ENCODE measurements at places on chromosomes 4 and X. TPM values are rescaled to one million over a fixed set of nuclear protein-coding genes. Genes with fewer than 3 reads are reported as not detected.

DNA sequence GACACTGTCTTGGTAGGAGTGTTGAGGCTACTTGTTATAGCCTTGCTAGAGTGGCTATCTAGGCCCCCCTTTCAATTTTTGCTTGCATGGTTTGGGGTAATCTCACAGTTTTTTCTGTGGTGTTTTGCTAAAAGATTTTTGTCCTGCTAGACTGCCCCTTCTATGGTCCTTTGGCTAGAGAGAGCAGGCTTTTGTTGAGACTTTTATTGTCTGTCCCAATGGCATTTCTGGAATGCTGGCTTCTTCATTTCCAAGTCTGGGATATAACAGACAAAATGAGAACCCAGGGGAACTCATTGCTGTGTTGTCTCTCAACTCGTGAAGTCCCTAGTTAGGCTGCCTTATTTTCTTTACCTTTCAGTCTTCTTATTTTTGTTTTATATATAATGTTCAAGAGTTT, 160.2 kb upstream of the ZC4H2 start:
- H3K36me3 ChIP-seq = no peaks in the 10 kb centered on the region
- no peaks in the 10 kb centered on the region for H3K4me1 ChIP-seq
- no peak overlapping the region for H3K4me3 ChIP-seq
- H3K27ac ChIP-seq = no peak overlapping the region

GRCh38 chr4:135966936-135967335, 1565.4 kb downstream of the PCDH18 start:
- H3K4me3 ChIP-seq = no peak overlapping the region
- no peaks in the 10 kb centered on the region for H3K27me3 ChIP-seq
- H3K4me1 ChIP-seq = no peaks in the 10 kb centered on the region
- H3K36me3 ChIP-seq = no peaks in the 10 kb centered on the region

Gene NWD2
- not detected for total RNA-seq

- H3K27me3 ChIP-seq = no peaks in the 10 kb centered on the region
- no peaks in the 10 kb centered on the region for H3K4me1 ChIP-seq
- H3K36me3 ChIP-seq = no peaks in the 10 kb centered on the region
- H3K4me3 ChIP-seq = no peak overlapping the region
- peak; percentile 16 for DNase-seq
- no peak overlapping the region for H3K27ac ChIP-seq
These were observed 24.6 kb downstream of the SPANXD start for GRCh38 chrX:141673946-141674345.

DNA sequence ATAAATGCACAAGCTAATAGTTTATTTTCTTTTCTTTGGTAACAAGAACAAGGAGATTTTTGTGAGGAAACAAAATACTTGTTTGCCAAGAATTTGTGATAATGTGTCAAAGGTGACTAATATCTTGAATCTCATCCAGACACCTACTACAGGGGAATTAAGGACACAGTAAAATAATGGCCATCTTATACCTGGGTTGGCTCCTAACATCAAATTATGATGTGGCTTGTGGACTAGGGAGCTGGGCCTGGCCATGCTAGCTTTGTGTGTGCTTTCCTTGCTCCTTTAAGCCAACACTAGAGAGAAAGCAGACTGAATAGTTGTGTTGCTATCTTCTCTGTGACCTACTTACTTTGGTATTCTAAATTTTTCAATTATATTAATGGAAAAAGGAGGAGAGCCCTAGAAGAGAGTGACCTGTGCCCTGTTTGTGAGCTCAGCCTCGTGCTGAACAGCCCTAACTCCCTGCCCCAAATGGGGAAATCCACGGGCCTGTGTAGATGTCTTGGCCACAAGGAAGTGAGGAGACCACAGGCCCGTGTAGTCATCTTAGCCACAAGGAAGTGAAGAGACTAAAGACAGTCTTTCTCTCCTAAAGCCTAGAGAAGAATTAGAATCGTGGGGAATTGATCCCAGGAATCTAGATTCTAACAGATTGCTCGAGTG, 23.3 kb downstream of the ARHGAP24 start:
- peaks cover 16% of the 10 kb centered on the region for H3K4me1 ChIP-seq
- DNase-seq = no peak
- no peak overlapping the region for H3K27ac ChIP-seq

DNA sequence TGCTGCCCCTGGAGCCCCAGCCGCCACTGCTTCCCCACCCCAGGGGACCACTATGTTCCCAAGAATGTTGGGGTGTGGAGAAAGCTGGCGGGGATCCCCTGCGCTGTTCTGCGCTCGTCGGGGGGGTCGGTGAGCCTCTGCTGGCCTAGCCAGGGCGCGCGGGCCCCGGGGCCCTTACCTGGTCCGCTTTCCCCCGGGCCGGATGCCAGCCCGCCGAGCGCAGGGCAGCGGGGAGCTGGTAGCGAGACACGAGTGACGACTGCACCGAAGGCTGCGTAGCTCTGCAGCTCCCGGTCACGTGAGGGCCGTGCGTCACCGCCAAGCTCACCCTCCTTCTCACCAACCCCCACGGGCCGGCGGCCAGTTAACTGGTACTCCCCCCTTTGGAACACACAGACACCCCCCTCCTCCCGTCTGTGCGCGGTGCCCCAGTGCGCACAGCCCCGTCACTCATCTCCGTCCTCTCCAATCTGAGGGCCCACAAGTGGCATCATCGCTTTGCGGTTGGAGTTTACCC, at the start of gene BEX1:
BEX1 (minus strand) TSS at position 254 of the 517 bp plus-strand sequence. CDS start 897 bp downstream, outside the sequence.
- H3K36me3 ChIP-seq = no peaks in the 10 kb centered on the region
- no peak within 1 kb of the TSS for H3K4me3 ChIP-seq
- H3K27me3 ChIP-seq = no peaks in the 10 kb centered on the region
- no peak for DNase-seq

DNA sequence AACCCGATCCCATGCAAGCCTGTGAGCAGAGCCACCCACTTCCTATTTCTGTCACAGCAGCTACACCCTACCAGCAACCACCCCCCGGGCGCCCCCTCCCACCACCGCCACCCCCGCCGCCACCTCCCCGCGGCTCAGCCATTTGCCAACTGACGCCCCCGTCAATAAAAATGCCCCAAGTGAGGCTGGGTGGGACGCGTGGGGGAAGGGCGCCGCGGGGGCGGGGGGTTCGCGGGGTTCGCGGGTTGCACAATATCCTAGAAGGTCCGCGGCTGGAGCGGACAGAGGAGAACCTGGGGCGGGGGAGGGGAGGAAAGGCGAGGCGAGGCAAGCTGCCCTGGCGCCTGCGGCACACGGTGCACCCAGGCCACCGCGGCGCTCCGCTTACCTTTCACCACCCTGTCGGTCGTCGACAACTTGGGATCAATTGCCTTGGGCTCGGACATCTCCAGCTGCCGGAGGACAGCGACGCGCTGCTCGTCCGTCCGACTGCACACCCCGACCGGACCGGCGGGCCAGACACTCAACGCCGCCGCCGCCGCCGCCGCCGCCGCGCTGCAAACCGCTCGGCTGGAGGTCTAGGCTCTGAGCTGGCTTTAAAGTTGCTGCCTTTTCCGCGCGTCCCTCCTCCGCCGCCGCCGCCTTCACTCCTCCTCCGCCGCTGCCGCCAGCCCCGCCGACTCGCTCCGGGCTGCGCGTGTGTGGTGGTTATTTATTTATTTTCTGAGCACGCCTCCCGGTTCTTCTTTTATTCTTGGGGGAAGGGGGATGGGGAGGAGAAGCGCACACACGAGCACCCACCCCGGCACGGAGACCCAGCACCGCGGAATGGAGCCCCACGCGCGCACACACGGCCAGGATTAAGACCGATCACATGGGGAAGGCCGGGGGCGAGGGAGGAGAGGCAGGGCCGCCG, 717 bp downstream of the PPP3CA start:
- H3K4me1 ChIP-seq = peaks cover 15% of the 10 kb centered on the region
- H3K36me3 ChIP-seq = no peaks in the 10 kb centered on the region
- no peaks in the 10 kb centered on the region for H3K27me3 ChIP-seq
- peak overlapping the region; percentile 97 for H3K4me3 ChIP-seq

DNA sequence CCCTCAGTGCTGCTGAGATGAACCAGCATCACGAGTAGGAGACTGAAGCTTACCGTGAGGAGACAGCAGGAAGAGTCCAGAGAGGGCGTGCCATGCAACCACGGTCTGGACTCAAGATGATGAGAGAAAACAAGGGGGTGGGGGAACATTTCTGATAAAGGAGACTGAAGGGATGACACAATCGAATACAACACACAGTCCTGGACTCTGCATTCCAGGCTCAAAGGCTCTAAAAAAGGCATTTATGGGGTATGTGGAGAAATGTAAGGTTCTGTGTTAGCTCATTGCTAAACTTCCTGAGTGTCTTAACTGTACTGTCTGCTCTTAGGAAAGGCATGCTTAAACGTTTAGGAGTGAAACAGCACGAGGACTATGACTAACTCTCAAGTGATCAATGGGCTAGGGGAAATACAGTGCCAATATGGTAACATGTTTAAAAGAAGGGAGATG, 20.6 kb upstream of the IRAK1 start:
- no peaks in the 10 kb centered on the region for H3K36me3 ChIP-seq
- no peak overlapping the region for H3K4me3 ChIP-seq
- H3K27ac ChIP-seq = peak overlapping the region; percentile 7

GRCh38 chr4:139848028-139848427, 182.4 kb downstream of the MGST2 start:
- H3K36me3 ChIP-seq = no peaks in the 10 kb centered on the region
- H3K27ac ChIP-seq = no peak overlapping the region

DNA sequence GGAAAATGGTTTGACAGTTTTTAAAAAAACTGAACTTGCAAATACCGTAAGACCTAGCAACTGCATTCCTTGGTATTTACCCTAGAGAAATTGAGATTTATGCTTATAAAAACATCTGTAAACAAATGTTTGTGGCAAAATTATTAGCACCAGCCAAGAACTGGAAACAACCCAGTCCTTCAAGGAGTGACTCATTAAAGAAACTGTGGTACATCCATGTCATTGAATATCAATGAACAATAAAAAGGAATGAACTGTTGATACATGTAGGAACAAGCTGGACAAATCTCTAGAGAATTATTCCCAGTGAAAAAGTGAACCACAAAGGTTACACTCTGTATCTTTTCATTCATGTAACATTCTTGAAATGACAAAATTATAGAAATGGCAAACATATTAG, 240.2 kb upstream of the ADAMTS3 start:
- H3K36me3 ChIP-seq = no peaks in the 10 kb centered on the region
- no peak for DNase-seq
- H3K27ac ChIP-seq = no peak overlapping the region
- no peak overlapping the region for H3K4me3 ChIP-seq
- no peaks in the 10 kb centered on the region for H3K27me3 ChIP-seq
- no peaks in the 10 kb centered on the region for H3K4me1 ChIP-seq
